ENCODE measurements at places on chromosomes 7 and 10. TPM values are rescaled to one million over a fixed set of nuclear protein-coding genes. Genes with fewer than 3 reads are reported as not detected.

- DNase-seq: peak; percentile 62
Measured at GRCh38 chr7:108057951-108058481, 55.1 kb upstream of the LAMB1 start.

- no peak for DNase-seq
Measured at GRCh38 chr10:110167149-110167548, 40.3 kb upstream of the MXI1 start.

DNA sequence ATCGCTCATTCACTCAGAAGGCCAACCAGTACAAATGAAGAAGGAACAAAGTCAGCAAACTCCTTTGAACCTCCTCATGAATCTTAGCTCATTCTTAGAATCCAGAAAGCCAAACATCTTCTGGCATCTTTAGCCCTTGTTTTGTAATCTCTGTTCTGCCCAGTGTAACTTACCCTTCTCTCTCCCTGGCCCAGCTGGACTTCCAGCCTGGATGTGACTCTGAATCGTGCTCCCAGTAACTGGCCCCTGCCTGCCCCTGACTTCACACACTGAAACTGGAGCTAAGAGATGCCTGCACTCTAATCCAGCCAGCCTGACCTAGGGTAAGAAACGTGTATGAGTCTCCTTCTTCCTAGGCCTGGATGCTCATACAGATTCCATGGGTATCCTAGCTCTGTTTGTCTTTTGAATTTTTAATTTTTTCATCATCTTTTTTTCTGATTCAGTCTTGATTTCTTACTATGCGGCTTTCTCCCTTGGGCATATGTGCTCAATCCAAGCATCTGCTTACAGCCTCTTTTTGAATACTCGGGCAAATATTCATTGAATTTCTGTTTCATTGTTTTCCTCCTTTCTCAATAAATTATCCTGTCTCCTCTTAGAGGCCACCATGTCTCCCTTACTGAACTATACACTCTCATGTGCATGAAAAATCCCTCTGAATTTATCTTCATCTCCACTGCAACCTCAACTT, 845.6 kb upstream of the AUTS2 start:
- no peak for DNase-seq

- DNase-seq: peak; percentile 79
Measured at GRCh38 chr7:112495810-112496462, 15.1 kb downstream of the LSMEM1 start.

GRCh38 chr10:34906067-34906965, 91.2 kb upstream of the PARD3 start:
- peak; percentile 86 for DNase-seq

- no peak for DNase-seq
Measured at GRCh38 chr10:63584725-63585035, 63.5 kb downstream of the REEP3 start.

DNA sequence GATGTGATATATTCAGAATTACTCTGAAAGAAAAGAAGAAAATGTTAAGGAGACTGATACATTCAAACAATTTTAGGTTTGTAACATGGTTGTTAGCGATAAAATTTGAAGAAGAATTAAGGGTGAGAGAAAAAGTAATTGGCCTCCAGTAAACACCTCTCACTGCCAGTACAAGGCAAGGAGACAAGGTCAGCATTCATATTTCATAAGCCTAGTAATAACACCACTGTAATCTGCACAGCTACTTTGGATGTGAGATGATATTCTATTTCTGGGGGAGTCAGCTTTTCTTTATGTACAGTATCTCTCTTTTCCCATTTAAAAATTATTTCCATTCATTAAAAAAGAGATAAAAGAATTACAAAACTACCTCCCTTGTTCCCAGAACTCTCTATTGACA, 621.1 kb downstream of the NRG3 start:
- DNase-seq: no peak

DNA sequence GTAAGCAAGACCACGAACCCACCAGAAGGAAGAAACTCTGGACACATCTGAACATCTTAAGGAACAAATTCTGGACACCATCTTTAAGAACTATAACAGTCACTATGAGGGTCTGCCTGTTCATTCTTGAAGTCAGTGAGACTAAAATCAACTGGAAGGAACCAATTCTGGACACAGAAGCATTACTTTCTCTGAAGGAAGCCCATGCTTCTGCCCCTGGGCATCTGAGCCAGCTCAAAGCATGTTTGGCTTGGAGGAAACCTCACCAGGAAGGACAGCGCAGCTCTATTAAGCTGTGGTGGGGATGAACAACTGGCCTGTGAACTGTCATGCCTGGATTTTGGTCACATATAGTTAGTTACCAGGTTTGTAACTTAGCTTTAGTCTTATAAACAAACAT, 132.4 kb upstream of the GDF10 start:
- no peak for DNase-seq

Gene PBLD
- total RNA-seq: 12.5 TPM

Gene SLC26A5
- 1.1 TPM for total RNA-seq

Gene MAGI2
- total RNA-seq: 7.9 TPM

Gene SRRM3
- 0.83 TPM for total RNA-seq

Gene STRIP2
- total RNA-seq: 1.1 TPM

All from lung (tissue), 17 donors.